Right atrium auricular region (tissue), 2 donors: ENCODE measurements at places on chromosomes 4 and X. TPM values are rescaled to one million over a fixed set of nuclear protein-coding genes. Genes with fewer than 3 reads are reported as not detected.

GRCh38 chr4:70715097-70715496, 6.7 kb upstream of the RUFY3 start:
- no peak for DNase-seq

- DNase-seq: no peak
These were observed 582.8 kb upstream of the CPEB2 start for GRCh38 chr4:14419516-14419915.

- DNase-seq: no peak
These were observed 72.7 kb downstream of the UNC5C start for GRCh38 chr4:95476121-95476520.

SPANXB1 gene
- total RNA-seq: not detected

ZNF185 gene
- 2.0 TPM for total RNA-seq

HGFAC gene
- total RNA-seq: not detected

CXCL1 gene
- total RNA-seq: 6.9 TPM
